Activated CD4-positive, alpha-beta T cell treated with anti-CD3 and anti-CD28 coated beads, Interleukin-2, amount 50 U/mL, for 1 hour (primary cell): ENCODE measurements at places on chromosomes 2 and 18.

DNA sequence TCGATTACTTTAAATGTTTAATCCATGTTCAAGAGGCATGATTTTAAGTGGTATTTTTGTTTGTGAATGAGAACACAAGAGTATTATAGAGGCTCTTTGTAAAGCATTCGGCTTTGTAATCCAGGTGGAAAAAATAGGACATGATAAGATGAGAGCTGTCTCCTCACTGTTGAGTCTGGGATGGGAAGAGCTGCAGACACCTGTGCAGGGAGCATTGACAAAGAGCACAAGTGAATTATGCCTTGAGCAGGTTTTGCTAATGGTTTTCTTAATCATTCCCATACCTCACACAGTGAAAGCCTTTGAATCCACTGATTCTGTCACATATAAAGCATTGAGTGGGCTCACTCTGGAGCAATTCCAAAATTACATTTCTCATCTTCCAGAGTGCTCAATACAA lies 9.6 kb downstream of the COL6A3 start:
- no peak for DNase-seq

- DNase-seq: no peak
Observed at GRCh38 chr18:57630754-57631595, 9.3 kb upstream of the NARS1 start.

DNA sequence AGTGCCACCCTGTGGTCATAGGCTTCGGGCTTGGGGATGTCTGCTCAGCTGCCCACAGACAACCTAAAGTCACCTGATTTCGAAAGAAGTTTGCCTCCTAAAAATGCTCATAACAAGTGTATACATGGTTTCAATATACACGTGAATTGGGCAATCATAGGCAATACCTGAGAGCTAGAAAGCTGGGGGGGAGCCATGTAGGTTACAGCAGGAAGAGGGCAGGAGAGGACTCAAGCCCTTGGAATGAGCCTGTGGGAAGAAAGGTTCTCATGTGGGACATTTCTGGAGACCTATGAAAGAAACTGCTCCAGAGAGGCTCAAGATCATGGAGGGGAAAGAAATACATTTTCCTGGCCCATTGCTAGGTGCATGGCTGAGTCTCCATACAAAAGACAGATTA lies 109.7 kb downstream of the ACOXL start:
- no peak for DNase-seq

- no peak for DNase-seq
Observed at GRCh38 chr18:37634516-37634915, 68.9 kb upstream of the CELF4 start.

DNA sequence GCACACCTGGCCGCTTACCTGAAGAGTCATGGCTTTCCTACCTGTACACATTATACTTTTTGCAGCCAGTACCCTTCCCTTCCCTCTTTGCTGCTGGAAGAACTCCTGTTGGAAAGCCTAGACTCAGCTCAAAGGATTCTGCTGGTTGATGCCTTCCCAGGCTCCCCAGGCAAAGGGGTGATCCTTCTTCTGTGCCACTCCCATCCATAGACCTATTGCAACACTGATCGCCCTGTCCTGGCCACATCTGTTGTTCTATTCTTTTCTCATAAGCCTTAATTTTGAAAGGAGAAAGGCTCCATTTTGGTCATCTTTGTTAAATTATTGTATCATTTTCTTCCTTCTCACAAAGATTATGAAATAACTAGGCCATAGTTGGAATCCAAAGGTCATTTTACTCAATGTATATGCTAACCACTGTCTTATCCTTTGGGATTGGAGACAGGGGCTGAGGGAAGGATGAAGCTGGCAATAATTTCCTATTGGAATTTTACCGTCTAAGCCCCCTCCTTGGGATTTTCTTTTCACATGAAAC lies 3.4 kb upstream of the PRKCE start:
- no peak for DNase-seq

GRCh38 chr2:30679426-30680088 lies 127.7 kb downstream of the CAPN13 start:
- DNase-seq: no peak

- no peak for DNase-seq
Observed at GRCh38 chr2:157900203-157900602, 24.1 kb upstream of the ACVR1 start.

GRCh38 chr18:39772155-39772919 lies 2182.7 kb upstream of the PIK3C3 start:
- no peak for DNase-seq
